ENCODE measurements at places on chromosomes 1 and 21.
A peak's percentile ranks its signal among the peaks of the same experiment; 100 is the strongest.

DNA sequence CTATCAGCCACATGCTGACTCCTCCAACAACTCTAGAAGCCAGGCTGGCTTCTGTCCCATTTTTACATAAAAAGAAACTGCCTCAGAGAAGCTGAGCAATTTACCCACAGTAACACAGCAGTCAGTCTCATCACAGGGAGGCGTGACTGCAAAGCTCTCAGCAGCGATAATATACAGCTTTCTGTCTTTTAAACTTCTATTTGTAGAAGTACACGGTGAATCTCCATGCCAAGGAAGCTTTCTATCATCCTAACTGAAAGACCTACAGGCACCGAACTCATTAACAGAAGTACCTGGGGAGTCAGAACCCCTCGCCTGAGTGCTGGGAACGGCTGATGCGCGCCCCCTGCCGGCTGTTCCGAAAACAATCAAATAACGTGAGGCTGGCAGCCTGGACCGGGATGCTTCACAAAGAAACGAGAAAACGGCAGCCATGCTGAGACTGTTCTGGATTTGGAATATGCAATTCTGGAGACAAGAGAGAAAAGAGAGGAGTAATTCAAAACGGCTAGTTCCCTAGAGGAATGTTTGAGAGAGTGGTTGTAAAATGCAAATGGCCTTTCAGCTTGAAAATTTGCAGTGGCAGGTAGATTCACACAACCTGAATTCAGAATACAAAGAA, 43.5 kb upstream of the RAB4A start:
- DNase-seq = peak; percentile 85

DNA sequence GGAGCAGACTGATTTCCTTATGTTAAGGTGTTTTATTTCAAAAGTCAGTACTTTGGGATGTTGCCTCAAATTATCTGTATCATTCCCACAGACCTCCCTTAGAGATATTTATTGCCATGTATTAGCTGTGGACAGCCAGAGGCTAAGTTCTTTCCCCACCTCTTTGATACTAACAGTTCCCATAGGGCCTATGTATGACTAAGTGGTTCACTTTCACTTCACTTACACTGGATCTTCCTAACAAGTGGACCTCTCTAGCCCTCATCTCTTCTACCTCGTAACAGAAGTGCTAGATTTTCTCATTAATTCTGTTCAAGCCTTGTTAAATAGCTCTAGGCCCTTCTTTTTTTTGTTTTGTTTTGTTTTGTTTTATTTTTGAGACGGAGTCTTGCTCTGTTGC, 6.2 kb downstream of the TRAF5 start:
- no peak for DNase-seq

DNA sequence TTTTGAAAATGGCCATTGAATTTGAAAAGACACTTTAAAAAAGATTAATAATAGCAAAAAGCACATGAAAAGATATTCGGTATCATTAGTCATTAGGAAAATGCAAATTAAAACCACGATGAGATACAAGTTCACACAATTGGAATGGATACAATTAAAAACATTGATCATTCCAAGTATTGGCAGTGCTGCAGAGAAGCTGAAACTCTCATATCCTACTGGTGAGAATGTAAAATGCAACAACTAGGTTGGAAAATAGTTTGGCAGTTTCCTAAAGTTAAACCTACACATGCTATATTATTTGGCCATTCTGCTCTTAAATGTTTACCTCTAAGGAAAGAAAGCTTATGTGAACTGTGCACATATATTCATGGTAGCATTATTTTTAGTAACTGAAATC, 838.7 kb upstream of the PRMT6 start:
- DNase-seq = no peak

DNA sequence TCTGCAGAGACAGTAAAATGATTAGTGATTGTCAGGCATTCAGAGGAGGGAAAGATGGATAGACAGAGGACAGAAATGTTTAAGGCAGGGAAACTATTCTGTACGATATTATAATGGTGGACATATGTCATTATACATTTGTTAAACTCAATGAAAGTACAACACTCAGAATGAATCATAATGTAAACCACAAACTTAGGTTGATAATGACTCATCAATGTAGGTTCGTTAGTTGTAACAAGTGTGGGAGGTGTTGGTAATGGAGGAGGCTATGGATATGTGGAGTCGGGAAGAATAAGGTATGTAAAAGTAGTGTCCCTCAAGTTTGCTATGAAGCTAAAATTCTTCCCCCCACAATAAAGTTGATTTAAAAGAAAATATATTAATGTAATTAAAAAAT, 455.0 kb downstream of the BRINP3 start:
- DNase-seq = no peak

- DNase-seq = no peak
These were observed 121.7 kb downstream of the SMYD2 start for GRCh38 chr1:214402613-214403083.

- DNase-seq = no peak
These were observed 38.1 kb downstream of the HSD3B2 start for GRCh38 chr1:119453021-119453420.

- DNase-seq = no peak
These were observed 499.2 kb downstream of the PLPP3 start for GRCh38 chr1:56080123-56080522.

DNA sequence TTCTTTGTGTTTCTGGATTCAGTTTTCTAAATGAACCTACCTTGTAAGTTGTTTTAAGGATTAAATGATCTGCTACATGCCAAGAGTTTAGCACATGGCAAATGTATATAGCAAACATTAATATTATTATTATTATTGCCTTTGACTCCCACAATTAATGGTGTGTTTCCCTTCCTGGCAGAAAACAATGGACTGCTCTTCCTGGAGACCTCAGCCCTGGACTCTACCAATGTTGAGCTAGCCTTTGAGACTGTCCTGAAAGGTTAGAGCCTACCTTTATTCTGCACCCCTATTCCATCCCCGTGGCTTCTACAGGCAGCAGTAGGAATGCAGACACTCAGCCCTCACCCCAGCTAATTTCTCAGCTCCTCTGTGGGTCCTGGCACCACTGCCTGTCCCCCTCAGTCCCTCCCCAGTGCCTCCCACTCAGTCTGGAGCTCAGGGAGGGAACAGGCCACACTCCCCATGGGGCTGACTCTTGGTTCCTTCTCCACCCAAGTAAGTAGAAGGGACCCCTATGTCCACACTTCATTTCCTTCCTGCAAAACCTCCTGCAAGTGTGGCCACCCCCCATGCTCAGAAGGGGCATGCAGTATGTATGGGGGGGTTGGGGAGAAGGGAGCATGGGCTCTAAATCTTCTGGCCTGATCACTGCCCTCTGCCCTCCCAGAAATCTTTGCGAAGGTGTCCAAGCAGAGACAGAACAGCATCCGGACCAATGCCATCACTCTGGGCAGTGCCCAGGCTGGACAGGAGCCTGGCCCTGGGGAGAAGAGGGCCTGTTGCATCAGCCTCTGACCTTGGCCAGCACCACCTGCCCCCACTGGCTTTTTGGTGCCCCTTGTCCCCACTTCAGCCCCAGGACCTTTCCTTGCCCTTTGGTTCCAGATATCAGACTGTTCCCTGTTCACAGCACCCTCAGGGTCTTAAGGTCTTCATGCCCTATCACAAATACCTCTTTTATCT, 8.8 kb downstream of the RAB25 start:
- no peak for DNase-seq

GRCh38 chr1:37037690-37038089, 3.4 kb upstream of the GRIK3 start:
- DNase-seq = no peak

GRCh38 chr1:206136241-206136640, 19.1 kb upstream of the AVPR1B start:
- no peak for DNase-seq

- DNase-seq = no peak
These were observed 337.5 kb upstream of the PLXNA2 start for GRCh38 chr1:208581667-208582066.

- DNase-seq = no peak
These were observed 462.7 kb upstream of the DEPDC1 start for GRCh38 chr1:68959461-68960030.

- DNase-seq = no peak
These were observed 1.0 kb upstream of the TNFSF4 start for GRCh38 chr1:173208146-173208545.

GRCh38 chr21:44880405-44881197, 7.1 kb upstream of the PTTG1IP start:
- DNase-seq = no peak

DNA sequence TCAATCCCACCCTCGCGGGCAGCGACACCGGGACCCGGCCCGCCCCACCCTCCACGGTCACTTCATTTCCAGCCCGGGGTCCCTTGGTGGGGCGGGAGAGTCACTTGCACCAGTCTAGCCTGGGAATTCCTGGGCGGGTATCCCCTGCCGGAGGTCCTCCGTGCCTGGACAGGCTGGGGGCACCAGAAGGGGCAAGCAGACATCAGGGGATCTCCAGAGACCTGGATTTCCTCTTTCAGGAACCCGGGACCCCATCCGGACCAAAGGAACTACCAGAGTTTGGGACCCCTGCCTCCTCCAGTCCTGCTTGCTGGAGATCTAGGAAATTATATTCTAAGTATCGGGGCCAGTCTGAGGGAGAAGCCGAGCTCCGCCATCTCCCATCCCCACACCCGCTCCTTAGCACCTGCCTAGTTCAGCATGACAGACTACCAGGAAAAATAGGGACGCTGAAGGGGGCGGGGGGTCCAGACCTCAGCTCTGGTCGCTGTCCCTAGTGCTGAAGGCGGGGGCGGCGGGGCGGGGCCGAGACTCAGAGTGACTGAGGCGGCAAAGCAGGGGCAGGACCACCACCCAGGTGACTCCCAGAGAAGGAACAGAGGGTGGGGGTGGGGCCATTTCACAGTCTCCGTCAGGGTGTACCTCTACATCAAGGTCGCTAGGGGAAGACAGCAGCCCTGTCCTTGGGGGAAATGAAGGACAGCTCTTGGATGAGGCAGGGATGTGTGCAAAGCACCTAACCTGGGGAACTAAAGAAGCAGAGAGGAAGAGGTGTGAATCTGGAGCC, 832 bp downstream of the HCN3 start:
- peak; percentile 81 for DNase-seq

DNA sequence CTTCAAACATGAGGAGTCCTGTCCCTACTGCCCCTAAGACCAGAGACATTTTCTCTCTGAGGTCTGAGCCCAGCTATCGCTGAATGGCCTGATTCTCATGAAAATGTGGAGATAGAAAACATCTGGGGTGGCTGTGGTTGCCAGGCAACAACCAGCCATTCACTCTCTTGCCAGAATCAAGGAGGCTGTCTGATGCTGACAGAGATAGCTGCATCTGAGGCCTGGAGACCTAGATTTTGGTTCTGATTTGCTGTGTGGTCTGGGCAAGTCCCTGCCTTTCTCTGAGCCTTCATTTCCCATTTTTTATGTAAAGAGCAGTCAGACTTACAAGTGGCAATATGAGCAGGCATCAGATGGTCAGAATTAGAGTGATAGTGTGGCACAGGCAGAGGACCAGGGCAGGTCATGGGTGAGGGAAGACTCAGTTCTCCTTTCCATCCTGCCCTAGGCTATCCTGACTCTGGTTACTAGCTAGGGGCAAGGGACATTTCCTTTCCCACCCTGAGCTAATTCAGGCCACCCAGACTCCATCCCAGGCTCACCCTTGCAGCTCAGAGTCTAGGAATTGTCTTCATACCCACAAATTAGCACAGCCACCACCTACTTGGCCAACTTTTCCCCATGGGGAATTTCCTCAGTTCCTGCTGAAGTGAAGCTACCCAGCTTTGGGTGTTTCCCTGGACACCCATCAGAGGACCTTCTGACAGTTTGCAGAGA, 20.0 kb upstream of the RNF19B start:
- no peak for DNase-seq

DNA sequence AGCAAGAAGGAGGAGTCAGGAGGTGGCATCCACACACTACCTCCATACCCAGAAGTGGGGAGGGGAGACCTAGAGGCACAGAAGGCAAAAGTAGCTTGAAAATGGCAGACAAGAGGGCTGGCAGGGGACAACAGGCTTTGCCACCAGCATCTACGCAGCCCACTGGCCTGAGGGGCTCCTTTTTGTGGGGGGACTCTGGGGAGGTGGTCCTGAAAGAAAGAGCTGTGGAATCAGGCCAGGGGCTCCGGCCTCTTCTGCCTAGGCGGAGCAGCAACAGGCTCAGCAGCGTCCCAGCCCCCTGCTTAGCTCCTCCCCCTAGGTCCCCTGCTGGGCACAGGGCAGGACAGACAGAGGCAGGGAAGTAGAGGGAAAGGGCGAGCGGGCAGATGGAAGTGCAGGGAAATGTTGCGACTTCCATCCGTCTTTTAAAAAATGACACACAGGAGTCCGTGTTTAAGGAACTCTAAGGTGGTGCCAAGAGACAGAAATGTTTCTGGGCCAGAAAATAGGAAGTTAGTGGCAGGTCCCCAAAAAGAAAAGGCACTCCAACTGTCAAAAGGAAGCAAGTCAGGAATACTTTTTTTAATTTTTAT, 10.0 kb upstream of the LEFTY2 start:
- DNase-seq = no peak

GRCh38 chr1:58576727-58577653, at the start of gene TACSTD2:
Gene TACSTD2 (minus strand): TSS chr1:58577252. CDS start chr1:58577156, 96 bp downstream.
- DNase-seq = peak; percentile 5

GRCh38 chr1:66436378-66437135, 97.4 kb upstream of the SGIP1 start:
- peak; percentile 38 for DNase-seq

- DNase-seq = no peak
These were observed 60.4 kb downstream of the DIP2A start for GRCh38 chr21:46518983-46519583.

GRCh38 chr1:165855010-165855838, 27.8 kb downstream of the UCK2 start:
- no peak for DNase-seq

Data from stimulated activated CD4-positive, alpha-beta T cell treated with anti-CD3 and anti-CD28 coated beads, Interleukin-4, amount 100 ng/mL, for 1 hour (primary cell).